ENCODE measurements at places on chromosomes 7 and 10.

DNA sequence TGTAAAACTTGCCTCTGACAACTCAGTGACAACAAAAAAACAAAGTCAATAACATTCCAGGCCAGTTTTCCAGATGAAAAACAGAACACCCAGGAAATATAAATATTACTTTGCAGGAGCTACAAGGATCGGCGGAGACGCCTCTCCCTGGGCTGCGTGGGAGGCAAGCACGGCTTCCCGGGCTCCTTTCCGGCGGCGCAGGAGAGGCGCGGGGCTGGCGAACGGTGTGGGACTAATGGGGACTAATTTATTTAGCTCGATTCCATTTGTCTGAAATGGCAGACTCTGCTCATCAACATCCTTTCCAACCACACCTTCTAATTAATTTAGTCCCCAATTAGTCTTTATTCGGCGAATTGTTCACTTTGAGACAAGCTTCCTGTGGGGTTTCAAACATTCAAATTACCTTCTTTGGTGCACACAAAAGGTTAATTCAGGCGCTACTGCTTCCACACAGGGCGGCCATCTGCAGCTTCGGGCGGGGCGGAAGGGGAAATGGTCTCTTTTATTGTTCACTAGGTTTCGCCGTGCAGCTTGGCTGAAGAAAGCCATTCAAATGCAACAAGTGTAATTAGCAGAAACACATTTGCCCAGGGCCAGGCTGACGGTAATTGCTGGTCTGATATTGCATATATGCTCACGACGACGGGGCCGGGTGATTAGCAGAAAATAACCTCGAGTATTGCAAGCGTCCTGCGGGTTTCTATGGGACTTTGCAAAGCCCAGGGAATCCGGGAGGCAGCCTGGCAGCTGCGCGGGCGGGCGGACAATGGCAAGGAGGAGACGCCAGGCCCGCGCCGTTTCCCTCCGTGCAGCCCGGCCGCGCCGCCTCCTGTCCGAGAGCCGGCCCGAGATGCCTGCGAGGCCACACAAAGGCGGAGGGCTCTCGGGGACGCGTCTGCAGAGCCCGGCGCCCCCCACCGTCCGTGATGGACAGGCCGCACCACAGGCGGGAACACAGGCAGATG, 270.1 kb downstream of the PTPRN2 start:
- DNase-seq: no peak

GRCh38 chr7:33130184-33130583, 820 bp downstream of the BBS9 start:
- no peak for DNase-seq

GRCh38 chr7:95631527-95631926, 35.2 kb upstream of the PDK4 start:
- no peak for DNase-seq

DNA sequence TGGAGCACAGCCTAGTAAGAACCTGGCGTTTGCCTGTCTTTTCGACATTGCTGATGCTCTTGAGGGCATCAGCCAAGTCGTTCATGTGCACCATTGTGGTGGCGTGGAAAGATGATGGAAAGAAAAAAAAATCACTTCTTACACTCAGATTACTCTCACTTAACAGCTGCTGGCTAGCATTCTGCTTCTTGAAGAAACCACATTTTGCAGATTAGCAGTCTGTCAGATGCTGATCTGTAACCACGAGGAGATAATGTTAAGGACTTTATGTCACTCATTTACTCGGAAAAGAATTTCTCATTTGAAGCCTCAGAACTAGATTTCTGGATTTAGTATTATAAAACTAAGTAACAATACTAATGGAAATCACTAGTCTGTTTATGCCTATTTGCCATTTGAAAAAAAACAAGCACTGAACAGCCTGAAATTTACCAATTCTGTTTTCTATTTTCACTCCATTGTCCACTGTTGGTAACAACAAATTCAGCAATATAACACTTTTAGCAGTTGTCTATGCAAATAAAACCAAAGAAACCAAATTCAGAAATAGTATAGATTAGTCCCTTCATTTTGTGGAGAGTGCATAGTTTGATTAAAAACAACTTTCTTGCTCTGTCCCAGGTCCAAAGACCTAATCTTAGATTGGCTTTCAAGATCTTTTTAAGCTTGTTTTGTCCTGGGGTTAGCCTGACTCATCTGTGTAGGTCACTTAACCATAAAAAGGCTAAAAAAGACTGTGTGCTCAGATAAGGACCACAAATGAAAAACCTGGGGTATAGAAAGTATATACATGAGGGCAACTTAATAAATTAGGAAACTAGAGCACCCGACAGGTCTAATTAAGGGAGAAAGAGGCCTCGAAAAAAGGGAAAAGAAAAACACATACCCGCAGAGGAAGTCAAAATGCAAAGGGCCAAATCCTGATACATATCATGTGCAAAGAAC, 67.5 kb downstream of the NT5C2 start:
- no peak for DNase-seq

GRCh38 chr7:158316466-158317031, 271.1 kb downstream of the PTPRN2 start:
- no peak for DNase-seq

DNA sequence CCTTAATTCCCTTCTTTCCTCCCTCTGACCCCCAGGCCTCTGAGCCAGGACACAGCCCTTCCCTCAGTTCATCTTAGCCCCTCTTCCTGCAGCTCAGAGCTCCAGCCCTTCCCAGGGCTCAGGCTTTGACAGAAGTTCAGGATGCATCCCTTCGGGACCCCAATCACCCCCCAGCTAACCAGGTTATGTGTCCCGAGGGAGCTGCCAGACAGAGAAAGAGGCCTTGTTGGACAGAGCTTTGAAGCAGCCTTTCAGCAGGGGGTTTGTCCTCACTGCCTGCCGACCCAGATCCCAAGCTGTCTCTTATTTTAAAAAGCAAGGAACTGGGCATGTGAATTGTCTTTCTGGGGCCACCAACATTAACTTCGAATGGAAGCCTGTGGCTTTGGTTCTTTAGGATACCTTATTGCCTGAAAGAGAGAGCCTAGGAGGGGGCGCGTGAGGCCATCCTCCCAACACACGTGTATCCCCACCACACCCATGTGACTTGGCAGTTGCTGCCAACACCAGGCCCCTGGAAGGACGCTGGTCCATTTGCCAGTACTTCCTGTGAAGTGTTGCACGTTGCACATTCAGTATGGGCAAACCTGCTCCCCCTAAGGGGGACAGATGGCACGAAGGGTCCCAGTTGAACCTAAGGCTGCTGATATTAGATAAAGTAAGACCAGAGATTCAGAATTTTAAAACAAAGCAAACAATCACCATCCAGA, 858 bp downstream of the CCDC136 start:
- DNase-seq: peak; percentile 15

DNA sequence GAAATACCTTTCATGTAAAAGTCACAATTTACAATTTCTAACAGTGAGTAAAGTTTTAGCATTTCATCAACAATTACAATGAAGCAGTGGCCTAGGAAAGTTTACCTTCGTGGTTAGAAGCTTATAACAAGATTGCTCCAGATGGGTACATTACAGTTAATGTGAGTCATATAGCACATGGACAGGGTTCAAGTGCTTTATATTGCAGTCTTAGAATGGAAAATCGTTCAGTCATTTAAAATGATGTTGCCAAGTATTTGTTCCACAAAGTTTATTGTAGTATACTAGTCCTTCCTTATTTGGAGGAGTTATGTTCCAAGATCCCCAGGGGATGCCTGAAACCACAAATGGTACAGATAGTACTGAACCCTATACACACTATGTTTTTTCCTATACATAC, 174.6 kb upstream of the TARP start:
- no peak for DNase-seq

DNA sequence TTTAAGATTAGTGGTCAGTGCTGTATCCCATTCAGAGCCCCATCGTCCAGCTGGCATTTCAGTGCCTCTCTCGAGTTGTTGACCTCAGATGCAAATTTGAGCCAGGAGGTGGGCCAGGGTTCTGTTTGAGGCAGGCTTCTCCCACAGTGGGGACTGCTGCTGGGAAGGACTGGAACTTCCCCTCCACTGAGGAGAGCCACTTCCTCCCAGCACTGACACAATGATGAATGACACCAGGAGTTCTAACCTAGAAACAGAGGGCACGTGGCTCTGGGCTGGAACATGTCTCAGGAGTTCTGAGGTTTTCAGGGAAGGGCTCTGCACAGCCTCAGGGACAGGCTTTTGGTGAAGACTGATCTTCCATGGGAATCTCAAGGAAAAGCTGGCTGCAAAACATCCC, 18.3 kb upstream of the BTBD16 start:
- DNase-seq: no peak

GRCh38 chr7:25361863-25362262, 133.6 kb upstream of the NPVF start:
- DNase-seq: no peak

All from NCI-H1092 (cell line).